ENCODE measurements at places on chromosomes 12 and 14.
A peak's percentile ranks its signal among the peaks of the same experiment; 100 is the strongest.

DNA sequence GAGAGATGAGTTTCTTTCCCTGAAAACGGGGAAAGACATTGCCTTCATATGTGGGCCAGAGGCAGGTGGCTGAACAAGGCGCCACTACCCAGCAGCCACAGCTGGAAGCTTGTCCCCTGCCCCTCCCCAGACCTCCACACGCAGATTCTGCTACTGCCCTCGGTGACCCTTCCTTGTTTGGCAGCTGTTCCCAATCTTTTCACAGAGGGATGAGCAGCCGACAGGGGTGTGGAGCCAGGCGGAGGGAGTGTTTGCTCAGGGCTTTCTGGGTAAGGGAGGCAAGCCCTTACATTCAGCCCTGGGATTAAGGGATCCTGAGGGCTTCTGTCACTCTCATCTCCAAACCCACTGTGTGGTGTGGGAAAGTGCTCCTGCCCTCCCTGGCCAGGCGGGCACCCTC is 4.5 kb upstream of the KRT4 start:
- DNase-seq: peak; percentile 70

GRCh38 chr12:13816394-13816793 is 165.0 kb downstream of the GRIN2B start:
- no peak for DNase-seq

DNA sequence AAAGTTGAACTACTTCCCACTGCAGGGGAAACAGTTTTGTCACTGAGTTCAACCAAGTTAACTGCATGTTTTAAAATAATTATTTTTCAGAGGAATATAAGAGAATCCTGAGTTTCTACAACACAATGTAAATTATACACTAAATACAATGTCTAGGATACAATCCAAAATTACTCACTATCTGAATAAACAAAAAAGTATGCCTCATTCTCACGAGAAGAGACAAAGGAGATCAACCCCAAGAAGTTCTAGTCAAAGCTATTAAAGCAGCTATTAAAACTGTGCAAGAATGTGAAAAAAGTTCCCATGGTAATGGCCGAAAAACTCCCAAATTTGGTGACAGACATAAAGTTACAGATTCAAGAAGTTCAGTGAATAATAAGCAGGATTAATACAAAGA is 8.8 kb upstream of the KCNK13 start:
- no peak for DNase-seq

DNA sequence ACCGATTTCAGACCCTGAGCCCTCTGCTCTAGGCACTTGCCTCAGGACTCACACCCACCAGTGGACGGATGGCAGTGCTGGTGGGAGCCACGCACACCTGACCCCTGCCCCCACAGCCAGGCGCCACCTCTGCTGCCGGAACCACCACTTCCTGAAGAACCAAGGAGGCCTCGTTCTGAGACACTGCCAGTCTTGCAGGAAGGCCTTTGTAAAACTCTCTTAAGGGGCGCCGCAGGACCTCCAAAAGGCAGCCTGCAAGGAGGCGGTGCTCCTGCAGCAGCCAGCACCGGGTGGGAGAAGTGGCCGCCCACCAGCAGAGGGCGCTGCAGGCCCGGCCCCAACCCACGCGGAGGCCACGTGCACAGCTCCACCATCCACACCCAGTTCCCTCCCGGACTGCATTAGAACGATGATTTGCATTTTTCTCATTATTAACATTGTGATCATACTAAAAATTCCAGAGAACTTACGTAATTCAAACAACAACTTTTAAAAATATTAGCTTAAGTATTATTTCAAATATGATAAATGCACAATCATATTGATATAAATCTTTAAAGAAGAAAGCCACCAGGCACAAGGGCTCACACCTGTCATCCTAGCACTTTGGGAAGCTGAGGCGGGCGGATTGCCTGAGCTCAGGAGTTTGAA is 12.8 kb downstream of the STX2 start:
- DNase-seq: no peak

GRCh38 chr14:39568809-39569538 is 136.7 kb upstream of the FBXO33 start:
- DNase-seq: no peak

- no peak for DNase-seq
These were observed 53.7 kb upstream of the INSM2 start for GRCh38 chr14:35480119-35480769.

All from COR-L47 (cell line).